ENCODE measurements at places on chromosomes 5 and 9.

DNA sequence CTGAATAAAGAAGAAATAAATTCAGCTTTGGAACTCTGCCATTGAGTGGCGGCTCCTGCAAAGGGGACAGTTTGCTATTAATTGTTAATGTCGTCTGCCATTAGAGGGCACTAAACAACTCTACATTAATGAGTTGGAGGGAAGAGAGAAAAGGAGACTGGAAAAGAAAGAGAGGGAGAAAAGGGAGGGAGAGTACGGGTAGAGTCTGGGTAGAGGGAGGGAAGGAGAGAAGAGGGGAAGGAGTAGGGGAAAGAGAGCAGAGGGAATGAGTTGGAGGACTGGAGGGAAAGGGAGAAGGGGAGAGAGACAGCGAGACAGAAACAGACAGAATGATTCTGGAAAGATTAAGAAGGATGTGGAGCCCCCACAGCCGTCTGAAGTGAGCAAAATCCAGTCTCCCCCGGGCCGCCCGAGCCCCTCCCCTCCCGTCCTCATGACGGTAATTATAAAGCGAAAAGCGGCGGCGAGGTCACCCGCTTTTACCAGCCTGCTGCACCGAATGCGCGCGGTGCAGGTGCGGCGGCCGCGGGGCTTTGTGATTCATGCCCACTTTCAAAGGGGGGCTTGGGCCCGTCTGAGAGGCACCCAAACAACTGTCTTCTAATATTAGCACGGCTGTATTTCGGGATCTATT lies 1.9 kb upstream of the FST start:
- DNase-seq = peak; percentile 56

DNA sequence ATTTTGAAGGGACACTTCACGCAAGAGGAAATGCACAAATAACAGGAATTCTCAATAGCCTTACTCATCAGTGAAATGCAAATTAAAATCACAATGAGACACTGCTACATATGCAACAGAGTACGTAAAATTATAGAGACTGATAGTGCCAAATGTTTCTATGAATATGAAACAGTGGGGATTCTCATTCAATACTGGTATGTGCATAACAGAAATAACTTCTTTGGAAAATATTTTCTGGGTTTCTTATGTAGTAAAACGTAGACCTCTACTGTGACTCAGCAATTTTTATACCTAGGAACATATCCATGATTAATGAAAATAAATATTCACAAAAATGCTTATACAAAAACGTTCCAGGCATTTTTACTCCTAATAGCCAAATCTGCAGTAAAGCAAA lies 1625.2 kb downstream of the MAT2B start:
- no peak for DNase-seq

DNA sequence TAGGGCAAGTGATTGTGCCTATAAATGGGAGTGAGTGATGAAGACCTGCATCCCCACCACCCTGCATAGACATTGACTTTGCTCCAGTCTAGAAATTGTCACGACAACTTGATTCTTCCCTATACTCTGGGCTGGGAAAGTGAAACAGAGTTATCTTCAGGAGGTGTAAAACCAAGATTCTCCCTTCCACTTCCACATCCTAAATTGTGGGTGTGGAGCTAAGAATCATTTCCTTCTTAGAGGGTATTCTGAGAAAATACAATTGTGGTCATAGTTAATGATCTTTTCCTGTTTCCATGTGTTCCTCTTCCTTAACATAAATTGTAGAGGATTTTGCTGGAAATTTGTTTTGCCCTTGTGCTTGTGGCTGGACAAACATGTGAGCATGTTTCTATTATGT lies 96.8 kb upstream of the PJA2 start:
- DNase-seq = no peak

- no peak for DNase-seq
Measured at GRCh38 chr9:22005702-22006606, 3.2 kb downstream of the CDKN2B start.

- no peak for DNase-seq
Measured at GRCh38 chr9:79080536-79080935, 491.2 kb upstream of the TLE4 start.

GRCh38 chr5:103800741-103801495 lies 238.3 kb upstream of the NUDT12 start:
- no peak for DNase-seq

DNA sequence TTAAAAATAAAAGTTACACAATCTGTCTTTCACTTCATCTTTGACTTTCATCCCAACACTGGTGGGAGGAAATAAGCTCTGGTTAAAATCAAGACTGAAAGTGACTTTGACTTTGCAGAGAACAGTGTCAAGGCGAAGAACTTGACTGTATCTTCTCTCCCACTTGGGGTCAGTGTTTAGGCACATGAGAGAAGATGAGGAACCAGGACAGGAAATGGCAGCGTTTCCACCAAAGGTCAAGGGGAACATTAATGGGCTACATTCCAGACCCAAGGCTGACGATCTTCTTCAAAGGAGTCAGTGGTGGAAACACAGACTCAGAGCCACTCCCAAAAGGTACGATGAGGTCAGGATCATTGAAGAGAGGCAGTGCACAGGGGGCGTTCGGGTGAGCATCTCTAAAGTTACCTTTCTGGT lies 409.5 kb downstream of the ARHGEF28 start:
- peak; percentile 35 for DNase-seq

- no peak for DNase-seq
Measured at GRCh38 chr5:181037365-181037861, 2.7 kb upstream of the BTNL9 start.

DNA sequence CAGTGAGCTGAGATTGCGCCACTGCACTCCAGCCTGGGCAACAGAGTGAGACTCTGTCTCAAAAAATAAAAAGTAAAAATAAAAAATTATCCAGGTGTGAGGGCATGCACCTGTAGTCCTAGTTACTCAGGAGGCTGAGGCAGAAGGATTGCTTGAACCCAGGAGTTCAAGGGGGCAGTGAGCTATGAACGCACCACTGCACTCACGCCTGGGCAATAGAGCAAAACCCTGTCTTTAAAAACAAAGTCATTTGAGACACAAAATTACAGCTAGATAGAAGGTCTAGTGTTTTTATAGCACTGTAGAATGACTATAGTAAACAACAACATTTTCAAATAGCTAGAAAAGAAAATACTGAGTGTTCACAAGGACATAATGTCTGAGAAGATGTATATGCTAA lies 16.4 kb downstream of the IL4 start:
- no peak for DNase-seq

GRCh38 chr9:82599336-82599949 lies 463.5 kb downstream of the RASEF start:
- DNase-seq = no peak

- DNase-seq = no peak
Measured at GRCh38 chr9:70257991-70258691, 637 bp upstream of the SMC5 start.

- DNase-seq = no peak
Measured at GRCh38 chr5:89047571-89047970, 164.6 kb upstream of the MEF2C start.

- DNase-seq = no peak
Measured at GRCh38 chr5:94125107-94125506, 383.7 kb upstream of the POU5F2 start.

DNA sequence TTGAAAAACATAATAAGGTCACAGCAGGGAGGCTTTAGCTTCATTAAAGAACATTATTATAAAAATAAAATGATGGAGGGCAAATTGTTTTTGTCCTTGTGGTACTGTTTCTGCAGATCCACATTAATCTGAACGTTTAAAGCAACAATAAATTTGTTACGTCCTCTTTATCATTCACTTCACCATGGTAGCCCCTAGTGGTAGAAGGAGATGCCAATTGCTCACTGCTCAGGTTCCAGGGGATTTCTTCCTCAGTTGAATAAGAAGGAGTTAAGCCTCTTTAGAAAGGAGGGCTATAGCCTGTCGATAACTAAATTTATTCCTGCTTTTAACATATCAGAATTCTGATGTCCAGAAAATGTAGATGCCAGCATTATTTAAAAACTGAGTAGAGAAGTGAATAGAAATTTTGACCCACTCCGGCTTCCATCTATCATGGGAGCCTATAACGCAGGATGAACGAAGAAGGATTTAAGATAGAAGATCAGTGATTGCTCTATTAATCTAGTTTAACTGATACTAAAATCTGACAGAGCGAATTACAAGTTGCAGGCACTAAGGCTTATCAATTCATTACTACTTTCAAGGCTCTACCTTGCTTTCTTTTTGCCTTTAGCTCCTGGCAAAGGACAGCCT lies 692.3 kb downstream of the PTPRD start:
- DNase-seq = no peak

DNA sequence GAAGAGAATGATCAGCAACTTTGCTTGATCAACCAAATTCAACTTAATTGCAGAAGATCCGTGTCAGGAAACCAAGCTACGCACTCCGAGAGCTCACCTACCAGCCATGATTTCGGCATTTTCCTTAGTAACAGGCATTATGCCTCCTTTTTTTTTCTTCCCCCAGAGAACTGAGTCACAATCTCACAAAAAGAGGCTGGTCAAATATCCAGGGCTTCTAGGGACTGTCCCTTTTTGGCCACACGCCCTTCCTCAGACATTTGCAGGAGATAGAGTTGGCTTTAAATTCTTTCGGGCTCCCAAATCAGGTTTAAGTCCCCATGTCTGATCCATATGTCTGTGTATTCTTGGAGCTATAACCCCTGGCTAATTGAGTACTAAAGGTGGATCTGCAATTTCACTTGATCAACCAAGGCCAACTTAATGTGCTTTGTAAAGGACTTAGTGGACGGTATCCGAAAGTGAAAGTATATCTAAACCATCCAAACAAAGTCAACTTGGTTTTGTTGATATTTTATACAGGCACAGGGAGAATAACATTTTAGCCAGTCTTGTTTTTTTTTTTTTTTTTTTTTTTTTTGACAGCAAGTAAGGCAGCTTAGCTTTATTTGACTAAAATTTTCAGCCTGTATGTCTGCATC lies 100.8 kb upstream of the TBCA start:
- DNase-seq = no peak

- DNase-seq = no peak
Measured at GRCh38 chr9:122219856-122220672, 8.7 kb downstream of the LHX6 start.

DNA sequence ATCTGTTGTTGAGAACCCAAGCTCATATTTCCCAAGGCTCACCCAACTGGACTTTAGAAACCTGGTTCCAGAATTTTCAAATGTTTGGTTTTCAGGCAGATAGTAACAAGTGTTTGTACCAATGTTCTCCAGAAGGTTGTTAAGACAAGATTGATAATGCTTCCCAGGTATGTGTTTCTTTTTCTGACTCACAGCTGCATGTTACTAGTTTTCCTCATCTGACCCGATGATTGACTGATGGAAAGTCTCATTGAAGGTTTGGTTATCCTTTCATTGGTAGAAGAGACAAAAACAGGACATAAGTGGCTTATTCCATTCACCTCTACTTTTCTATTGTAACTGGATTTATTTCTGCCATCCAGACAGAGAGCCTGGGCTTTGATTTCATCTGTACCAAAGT lies 10.4 kb downstream of the BASP1 start:
- no peak for DNase-seq

DNA sequence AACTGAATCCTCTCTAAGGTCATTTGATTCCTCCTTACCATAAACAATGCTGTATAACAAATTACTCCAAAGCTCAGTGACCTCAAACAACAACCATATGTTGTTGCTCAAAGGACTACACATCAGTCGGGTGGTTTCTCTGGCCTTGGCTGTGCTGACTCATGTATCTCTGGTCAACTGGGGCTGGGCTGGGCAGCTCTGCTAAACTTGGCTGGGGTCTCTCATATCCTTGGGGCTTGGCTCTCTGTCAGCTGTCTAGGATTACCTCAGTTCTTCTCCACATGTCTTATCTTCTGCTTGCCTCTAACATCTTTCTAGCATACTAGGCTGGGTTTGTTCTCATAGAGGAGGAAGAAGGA lies 86.4 kb downstream of the GALNT10 start:
- DNase-seq = no peak

DNA sequence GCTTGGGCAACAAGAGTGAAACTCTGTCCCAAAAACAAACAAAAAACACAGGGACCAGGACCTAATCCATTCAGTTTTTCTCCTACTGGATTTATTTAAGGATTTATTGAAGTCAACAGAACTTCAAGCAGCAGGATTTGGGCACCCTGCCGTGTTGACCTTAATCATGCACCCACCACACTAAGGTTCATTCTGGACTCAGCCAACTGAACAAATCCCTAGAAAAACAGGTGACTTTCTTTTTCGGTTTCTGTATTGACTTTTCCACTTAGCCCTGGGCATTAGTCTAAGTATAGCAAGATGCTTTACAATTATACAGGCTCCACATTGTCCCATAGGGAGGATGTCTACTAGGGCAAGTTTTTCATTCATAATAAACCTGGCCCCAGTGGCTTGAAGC lies 30.0 kb downstream of the ZNF131 start:
- DNase-seq = no peak

DNA sequence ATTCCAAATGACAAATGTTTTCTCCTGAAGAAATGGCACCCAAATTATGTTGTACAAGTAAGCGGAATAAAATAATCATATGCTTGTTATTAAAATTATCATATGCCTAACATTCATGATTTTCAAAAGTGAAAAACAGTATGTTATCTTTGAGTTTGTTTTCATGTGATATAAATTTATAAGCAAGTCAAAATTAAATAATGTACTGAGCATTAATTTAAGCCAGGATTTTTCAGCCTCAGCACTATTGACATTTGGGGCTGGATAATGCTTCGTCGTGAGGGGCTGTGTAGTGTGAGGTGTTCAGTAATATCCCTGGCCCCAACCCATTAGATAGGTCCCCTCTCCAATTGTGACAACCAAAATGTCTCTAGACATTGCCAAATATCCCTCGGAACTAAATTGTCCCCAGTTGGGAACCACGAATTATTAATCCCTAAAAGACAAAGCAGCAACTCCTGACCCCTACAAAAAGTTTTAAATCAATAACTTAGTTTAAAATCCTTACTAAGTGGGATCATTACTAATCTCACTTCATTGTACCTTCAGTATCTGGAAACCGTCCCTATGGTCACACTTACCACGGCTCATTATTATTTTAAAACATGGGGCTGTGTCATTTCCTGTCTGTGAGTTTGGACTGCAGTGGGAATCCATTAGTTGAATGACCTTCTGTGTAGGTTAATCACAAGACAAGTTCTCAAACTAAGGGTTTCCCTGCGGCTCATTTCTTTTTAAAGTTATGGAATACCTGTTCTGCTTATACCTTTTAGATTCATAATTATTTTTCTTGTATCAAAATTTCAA lies 1.3 kb upstream of the NNT start:
- DNase-seq = peak; percentile 54

GRCh38 chr5:150948539-150948938 lies 43.8 kb upstream of the ZNF300 start:
- no peak for DNase-seq

Data from HTR-8/SVneo (cell line).